ENCODE measurements at places on chromosomes 2 and 18. TPM values are rescaled to one million over a fixed set of nuclear protein-coding genes. Genes with fewer than 3 reads are reported as not detected.

The GAD1 gene
- 0.13 TPM for total RNA-seq

DNA sequence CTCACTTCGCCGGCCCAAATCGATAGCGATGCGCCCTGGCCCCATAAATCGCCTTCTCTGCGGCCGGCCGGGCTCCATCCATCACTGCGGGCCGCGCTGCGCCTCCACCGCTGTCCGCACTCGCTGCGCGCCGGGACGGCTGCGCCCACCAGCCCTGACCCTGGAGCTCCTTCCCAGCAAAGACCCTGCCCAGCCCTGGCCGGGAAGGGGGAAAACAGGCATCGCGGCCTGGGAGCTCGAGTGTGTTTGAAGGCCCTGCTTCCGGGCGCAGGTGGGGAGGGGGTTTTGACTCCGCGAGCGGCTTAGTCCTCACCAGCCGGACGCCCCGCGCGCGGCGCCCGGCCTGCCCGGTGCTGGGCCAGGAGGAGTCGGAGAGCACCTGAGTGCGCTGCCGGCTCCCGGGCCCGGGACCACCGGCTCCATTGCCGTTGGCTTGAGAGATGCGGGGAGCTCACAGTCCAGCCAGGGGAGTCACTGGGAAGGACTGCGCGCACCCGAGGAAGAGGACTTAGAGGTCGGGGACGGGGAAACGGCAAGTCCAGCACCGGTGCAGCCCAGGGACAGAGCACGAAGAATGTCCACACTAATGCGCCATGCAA lies 1.1 kb downstream of the PAX8 start:
- no peak for DNase-seq

- no peak for DNase-seq
Measured at GRCh38 chr2:217076657-217077232, 216.9 kb upstream of the TNP1 start.

The LYG2 gene
- total RNA-seq = not detected

The FAM228A gene
- 0.14 TPM for total RNA-seq

DNA sequence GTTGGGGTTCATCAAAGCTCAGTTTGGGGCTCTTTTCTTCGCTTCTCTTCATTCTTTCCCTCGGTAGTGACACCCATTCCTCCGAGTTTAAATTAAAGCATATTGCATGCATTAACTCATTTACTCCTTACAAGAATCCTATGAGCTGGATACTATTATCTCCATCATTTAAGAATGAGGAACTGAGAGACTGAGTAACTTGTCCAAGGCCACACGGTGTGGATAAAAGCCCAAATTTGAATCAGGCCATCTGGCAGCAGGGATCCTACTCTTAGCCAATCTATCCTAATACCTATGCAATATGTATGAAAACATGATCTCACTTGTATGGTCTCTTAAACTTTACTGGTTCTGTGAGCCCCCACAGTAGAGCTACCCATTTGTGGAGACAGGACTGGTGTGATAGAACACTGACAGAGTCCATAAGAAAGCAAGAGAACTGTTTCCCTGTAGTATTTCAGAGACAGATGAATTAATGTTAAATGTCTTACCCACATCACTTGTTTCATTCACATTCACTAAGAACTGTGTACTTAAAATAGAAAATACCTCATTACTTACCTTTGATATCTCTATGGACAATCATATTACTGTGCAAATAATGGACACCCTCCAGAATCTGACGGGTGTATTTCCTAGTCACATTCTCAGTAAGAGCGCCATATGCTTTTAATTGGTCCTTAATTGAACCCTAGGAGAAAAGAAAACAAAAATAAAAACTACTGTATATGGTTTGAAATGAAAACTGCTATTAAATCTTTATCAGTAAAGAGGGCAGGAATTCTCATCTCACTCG lies 20.4 kb upstream of the ERCC3 start:
- DNase-seq = no peak
